ENCODE measurements at places on chromosomes 5 and 9.
A peak's percentile ranks its signal among the peaks of the same experiment; 100 is the strongest.

GRCh38 chr9:4668604-4669003, 2.3 kb upstream of the SPATA6L start:
- DNase-seq: no peak

DNA sequence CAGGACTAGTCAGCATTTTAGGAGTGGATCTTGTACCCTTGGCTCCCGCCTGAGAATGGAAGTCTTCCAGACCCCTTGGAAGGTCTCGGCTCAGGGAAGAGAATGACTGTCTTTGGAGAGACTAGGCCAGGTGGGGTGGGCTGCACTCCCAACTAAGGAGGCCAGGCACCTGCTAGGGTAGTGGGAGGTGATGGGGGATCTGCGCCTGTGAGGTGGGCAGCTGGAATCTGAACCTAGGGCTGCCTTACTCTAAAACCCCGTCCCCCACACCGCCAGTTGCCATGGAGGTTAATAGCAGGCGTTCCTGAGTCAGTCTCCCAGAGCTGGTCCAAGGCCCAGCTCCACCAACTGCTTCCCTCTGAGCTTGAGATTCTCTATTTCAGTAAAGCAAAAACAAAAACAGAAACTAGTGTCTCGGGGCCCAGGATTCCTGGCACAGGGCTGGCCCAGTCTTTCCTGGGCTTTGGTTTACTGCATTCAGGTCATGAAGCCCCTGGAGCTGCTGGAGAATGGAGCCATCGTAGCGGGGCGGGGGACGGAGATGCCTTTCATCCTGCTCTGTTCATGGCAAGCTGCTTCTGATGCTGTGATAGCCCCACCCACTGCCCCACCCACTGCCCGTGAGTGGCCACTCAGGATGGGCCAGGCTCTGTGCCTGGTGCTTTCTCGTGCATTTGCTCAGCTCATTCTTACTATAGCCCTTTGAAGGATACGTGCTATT, 57.5 kb downstream of the DAB2IP start:
- no peak for DNase-seq

DNA sequence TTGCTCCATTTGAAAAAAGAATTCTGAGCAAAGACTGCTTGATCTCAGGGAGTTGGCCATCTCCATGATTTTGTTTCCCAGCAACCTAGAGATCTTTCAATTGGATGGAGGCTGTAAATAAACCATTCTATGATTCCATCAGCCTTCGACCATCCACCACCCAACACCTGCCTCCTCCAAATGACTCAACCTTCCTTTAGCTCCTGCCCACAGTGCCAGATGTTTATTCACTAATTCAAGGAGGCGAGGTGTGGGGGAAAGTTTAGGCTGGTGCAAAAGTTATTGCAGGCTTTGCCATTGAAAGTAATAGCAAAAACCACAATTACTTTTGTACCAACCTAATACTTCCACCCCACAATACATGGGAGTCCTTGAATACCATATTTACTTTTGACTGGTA, 327.5 kb downstream of the CAAP1 start:
- DNase-seq: no peak

- no peak for DNase-seq
Measured at GRCh38 chr9:119250730-119251129, 118.5 kb downstream of the BRINP1 start.

- no peak for DNase-seq
Measured at GRCh38 chr9:95830768-95831167, 44.7 kb upstream of the ERCC6L2 start.

GRCh38 chr5:128202320-128202719, 118.8 kb downstream of the SLC12A2 start:
- DNase-seq: no peak

DNA sequence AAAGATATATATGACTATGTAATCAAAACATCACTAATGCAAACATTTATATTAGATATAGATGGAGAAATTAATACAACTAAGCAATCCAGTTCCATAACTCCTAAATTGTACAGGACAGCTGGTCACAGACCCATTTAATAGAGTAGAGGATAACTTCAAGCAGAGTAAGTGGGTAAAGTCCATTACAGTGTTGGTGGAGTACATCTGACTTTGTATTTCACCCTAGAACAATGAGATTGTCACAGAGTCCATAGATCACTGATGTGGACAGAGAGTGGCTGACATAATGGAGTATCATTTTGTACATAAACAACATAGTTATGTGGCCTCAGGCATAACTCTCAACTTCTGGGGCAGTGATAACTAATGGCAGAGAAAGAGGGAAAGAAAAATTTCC, 267.8 kb upstream of the KLF9 start:
- no peak for DNase-seq

DNA sequence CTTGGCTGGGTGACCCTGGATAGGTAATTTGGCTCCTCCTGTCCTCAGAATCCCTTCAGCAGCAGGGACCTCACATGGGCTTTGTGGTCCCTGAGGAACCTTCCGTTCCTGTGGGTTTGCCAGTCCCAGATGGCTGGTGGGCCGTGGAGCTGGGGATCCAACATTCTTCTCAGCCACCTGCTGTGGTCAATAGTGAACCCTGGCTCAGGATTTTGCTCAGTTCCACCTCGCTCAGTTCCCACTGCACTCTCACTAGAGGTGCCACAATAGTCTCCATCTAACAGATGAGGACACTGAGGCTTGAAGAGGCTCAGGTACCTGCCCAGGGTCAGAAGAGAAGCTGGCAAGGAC, 17.1 kb upstream of the SPOUT1 start:
- no peak for DNase-seq

- no peak for DNase-seq
Measured at GRCh38 chr9:137721479-137721878, 102.7 kb downstream of the EHMT1 start.

DNA sequence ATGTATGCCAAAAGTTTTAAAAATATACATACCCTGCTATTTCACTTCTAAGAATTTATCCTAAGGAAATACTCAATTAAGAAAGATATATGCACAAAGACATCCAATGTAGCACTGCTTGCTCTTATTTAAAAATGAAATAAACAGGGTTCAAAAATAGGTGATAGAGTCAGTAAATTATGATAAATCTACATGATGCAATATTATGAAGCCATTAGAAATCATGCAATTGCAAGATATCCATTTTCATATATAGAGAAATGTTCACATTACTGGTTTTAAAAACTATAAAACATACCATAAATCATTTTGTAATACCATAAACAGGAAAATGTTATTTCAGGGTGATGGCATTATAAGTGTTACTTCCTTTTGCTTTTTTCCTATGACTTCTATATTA, 8.6 kb upstream of the SLC12A2 start:
- no peak for DNase-seq

DNA sequence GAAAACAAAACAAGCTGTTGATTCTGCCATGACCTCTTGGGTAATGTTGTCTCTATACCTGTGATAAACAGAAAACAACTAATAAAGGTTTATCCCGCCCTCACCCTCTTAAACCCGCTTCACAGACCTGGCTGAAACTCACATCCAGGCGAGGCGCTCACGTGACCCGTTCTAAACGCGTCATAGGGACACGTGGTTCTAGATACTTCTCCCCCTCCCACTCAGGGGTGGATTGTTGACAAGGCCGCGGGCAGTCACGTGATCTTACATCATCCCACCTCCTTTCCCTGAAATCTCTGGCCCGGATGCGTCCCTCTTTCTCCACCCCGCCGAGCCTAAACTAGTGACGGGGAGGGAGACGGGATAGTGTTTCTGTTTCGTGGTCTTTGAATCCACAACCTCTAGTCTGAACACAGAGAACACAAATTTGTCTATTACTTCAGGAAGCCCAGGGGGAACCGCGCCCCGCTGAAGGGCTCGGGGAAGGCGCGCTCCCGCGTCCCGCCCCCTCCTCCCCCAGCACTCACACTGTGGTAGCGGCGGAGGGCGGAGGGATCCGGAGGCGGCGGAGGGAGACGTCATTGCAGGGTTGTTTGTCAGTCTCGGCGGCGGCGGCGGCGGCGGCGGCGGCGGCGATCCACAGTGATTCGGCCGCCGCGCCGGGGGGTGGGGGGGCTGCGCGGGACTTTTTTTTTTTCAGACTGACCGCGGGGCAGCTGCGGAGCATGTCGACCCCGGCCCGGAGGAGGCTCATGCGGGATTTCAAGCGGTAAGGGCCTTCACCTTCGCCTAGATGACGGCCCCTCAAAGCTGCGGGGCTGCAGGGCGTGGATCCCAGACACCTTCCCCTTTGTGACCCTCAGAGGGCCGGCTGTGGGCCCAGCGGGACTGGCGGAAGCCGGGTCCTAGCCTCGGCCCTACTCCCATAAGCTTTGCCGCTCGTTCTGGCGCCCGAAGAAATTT, at the start of gene UBE2B:
UBE2B (plus strand) TSS at position 699 of the 963 bp plus-strand sequence; CDS start at position 726, 27 bp downstream.
- peak; percentile 93 for DNase-seq

DNA sequence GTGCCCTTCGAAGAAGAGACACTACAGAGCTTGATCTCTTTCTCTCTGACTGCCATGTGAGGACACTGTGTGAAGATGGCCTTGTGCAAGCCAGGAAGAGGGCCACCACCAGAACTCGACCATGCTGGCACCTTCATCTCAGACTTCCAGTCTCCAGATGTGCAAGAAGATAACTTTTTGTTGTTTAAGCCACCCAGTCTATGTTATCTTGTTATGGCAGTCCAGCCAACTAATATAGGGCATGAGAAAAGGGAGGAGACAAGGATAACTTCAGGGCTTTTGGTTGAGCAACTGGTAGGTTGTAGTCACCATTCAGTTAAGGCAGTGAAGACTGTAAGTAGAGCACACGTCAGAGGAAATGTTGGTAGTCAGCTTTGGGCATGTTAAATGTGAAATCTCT, 515.5 kb downstream of the CSNK1G3 start:
- DNase-seq: no peak

All from stimulated activated CD8-positive, alpha-beta memory T cell treated with anti-CD3 and anti-CD28 coated beads, Interleukin-12 subunit alpha, Interleukin-12 subunit beta, amount 100 ng/mL, for 4 hours (primary cell).